ENCODE measurements at places on chromosomes 11 and 22.

DNA sequence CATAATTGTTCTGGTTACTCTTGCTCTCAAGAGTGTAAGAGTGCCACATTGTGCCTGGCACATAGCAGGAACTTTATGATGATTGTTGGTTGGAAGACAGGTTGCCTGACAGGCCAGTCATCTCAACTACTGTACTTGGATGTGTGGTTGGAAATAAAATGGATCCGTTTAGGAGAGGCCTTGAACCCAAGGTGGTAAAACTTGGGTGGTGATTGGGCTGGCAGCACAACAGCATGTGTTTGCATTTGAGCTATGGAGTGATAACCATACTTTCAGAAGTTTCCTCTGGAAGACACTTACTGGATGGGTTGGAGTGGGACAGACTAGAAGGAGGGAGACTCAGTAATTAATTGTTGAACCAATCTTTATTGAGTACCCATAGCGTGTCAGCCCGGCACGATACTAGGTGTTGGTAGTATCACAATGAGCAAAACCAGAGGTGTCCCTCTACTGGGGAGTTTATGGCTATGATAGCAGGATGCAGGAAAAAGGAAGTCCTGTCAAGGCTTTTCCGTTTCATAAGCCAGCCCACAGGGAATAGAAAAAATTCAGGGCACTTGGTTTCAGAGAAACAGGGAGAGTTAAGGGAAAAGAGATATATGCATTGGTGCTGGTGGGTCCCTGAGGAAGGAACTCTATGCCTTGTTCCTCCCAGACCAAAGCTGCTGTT is 3.1 kb upstream of the TMEM109 start:
- DNase-seq, result peak; percentile 14

- DNase-seq, result no peak
Measured at GRCh38 chr11:90251599-90251998, 28.8 kb upstream of the CHORDC1 start.

GRCh38 chr11:130051082-130051481 is 18.6 kb upstream of the APLP2 start:
- DNase-seq, result no peak

- no peak for DNase-seq
Measured at GRCh38 chr11:109914809-109915653, 178.2 kb upstream of the ZC3H12C start.

GRCh38 chr22:27170491-27170890 is 513.1 kb downstream of the MIAT start:
- DNase-seq, result no peak

DNA sequence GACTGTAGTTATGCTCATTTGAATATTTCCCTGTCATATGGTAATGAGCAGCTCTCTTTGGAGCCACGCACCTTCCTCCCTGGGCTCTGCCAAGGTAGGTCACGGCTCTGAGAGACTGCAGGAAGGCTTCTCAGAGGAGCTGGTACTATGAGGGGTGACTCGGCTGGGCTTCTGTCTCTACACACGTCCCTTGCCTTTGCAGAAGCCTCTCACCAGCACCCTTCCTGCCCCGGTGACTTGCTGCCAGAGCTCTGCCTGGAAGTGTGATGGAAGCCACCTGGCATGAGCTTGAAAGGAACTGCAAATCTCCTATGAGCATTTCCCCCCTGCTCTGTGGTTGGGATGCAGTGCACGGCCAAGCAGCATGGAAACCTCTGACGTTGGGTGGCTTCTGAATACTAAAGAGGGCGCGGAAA is 74.2 kb downstream of the KIRREL3 start:
- DNase-seq, result no peak

- DNase-seq, result no peak
Measured at GRCh38 chr11:69040581-69041260, 8.0 kb upstream of the TPCN2 start.

- DNase-seq, result peak; percentile 82
Measured at GRCh38 chr11:46489656-46490560, 98.3 kb upstream of the CHRM4 start.

DNA sequence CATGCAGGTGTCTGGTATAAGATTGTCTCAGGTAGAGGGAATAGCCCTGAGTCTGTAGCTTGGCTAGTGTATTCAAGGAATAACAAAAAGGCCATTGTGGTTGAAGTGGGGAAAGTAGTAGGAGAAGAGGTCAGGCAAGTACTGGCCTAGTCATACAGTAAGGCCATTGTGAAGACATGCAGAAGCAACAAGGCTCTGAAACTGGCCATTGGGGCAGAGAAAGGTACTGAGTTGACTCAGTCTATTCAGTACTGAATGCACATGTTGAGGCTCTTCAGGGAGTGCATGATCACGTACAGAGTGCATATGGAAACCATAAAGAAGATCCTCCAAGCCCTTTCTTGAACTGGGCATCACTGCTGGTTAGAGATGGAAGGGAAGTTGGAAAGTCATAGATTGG is 477.6 kb downstream of the SOX6 start:
- DNase-seq, result no peak

DNA sequence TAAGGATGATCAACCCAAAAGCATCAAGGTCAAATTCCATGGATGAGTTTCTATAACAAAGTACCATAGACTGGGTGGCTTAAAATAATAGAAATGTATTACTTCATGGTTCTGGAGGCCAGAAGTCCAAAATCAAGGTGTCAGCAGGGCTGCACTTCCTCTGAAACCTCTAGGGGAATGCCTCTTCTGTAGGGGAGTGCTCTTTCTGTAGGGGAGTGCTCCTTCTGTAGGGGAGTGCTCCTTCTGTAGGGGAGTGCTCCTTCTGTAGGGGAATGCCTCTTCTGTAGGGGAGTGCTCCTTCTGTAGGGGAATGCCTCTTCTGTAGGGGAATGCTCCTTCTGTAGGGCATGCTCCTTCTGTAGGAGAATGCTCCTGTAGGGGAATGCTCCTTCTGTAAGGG is 65.5 kb downstream of the FBLN1 start:
- DNase-seq, result no peak

- peak; percentile 51 for DNase-seq
Measured at GRCh38 chr11:119206511-119207414, 624 bp downstream of the CBL start.
